ENCODE measurements at places on chromosomes 16 and 17. TPM values are rescaled to one million over a fixed set of nuclear protein-coding genes. Genes with fewer than 3 reads are reported as not detected.

Gene GUCY2D
- not detected for total RNA-seq

Gene SRSF2
- 204 TPM for total RNA-seq

Gene CLDN9
- total RNA-seq, result not detected

Gene PTX4
- 0.19 TPM for total RNA-seq

Gene C1QTNF8
- total RNA-seq, result not detected

Gene OTOP2
- total RNA-seq, result not detected

Gene KRTAP4-4
- total RNA-seq, result not detected

Gene ASIC2
- total RNA-seq, result not detected

Gene CHP2
- total RNA-seq, result not detected

Gene PIPOX
- total RNA-seq, result 5.1 TPM

Gene ADCY7
- total RNA-seq, result 60.6 TPM

Gene MT4
- not detected for total RNA-seq

Gene MINK1
- 24.7 TPM for total RNA-seq

Gene ITGAL
- not detected for total RNA-seq

Gene UMOD
- total RNA-seq, result not detected

Gene SLC6A4
- total RNA-seq, result 0.77 TPM

Gene TAT
- not detected for total RNA-seq

Gene LITAFD
- total RNA-seq, result not detected

Data from regular cardiac myocyte (primary cell).